ENCODE measurements at places on chromosomes 16 and 17.

DNA sequence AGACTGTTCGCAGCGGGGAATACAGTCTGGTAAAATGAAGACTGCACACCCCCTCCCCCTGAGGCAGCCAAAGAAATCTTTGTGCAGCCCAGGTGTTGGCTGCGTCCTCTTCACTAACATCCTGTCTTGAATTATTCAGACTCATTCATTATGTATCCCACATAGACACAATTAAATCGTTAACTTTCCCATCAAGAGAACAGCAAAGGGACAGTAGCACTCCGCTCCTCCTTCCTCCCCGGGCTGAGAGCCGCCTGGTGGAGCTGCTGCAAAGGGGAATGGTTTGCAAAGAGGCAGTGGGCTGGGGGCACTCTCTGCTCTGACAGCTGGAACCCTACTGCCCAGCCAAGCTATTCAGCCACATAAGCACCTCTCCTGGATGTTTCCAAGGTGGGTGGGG is 290.0 kb upstream of the SOX9 start:
- no peak for DNase-seq

GRCh38 chr16:80526418-80527061 is 14.3 kb upstream of the DYNLRB2 start:
- no peak for DNase-seq

DNA sequence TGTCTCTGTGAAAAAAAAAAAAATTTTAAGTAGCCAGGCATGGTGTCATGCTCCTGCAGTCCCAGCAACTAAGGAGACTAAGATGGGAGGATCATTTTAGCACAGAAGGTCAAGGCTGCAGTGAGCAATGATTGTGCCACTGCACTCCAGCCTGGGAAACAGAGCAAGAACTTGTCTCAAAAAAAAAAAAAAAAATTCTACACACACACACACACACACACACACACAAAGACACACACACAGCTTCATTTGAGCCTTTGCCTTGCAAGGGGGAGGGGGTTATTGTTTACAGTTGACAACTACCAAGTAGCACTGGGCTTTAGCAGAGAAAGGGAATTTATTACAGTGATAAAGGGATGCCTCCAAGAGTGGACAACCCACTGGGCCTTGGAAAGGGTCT is 4.9 kb upstream of the POLR3E start:
- DNase-seq = no peak

- no peak for DNase-seq
Measured at GRCh38 chr17:79513820-79514535, 96.9 kb downstream of the RBFOX3 start.

GRCh38 chr16:87677830-87678229 is 75.5 kb downstream of the JPH3 start:
- DNase-seq = no peak

GRCh38 chr17:35404360-35404759 is 27.9 kb downstream of the SLFN12 start:
- no peak for DNase-seq

DNA sequence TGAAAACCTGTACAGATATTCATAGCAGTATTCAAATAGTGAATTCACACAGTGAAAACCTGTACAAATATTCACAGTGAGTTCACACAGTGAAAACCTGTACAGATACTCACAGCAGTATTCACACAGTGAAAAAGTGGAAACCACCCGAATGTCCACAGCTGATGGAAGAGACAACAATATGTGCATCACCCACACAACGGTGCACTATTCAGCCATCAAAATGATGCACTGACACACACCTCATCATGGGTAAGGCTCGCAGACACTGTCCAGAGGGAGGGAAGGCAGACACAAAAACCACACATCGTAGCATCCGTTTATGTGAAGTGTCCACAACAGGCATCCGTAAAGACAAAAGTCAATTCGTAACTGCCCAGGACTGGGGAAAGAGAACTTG is 100.9 kb downstream of the VPS53 start:
- DNase-seq = no peak

- no peak for DNase-seq
Measured at GRCh38 chr16:56748826-56749225, 18.9 kb downstream of the NUP93 start.

DNA sequence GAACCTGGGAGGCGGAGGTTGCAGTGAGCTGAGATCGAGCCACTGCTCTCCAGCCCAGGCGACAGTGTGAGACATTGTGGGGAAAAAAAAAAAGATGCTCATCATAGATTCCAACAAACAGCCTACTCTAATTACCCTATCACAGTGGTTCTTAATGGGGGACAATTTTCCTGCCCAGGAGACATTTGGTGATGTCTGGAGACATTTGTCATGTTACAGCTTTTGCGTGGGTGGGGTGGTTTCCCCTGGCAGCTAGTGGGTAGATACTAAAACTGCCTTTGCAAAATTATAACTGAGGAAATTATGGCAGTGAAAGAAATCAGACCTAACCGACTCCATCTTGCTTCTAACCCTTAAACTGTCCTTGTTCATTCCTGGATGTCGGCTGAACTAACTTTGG is 92.5 kb upstream of the RBL2 start:
- no peak for DNase-seq

GRCh38 chr17:4771519-4772234 is at the start of gene TM4SF5:
Gene TM4SF5, plus strand, starts transcription at chr17:4771886. Its CDS starts 37 bp downstream, at chr17:4771923.
- no peak for DNase-seq

- no peak for DNase-seq
Measured at GRCh38 chr16:28931801-28932225, at the start of gene CD19. Gene CD19, plus strand, starts transcription at chr16:28931971. Its CDS starts 30 bp downstream, at chr16:28932001.

DNA sequence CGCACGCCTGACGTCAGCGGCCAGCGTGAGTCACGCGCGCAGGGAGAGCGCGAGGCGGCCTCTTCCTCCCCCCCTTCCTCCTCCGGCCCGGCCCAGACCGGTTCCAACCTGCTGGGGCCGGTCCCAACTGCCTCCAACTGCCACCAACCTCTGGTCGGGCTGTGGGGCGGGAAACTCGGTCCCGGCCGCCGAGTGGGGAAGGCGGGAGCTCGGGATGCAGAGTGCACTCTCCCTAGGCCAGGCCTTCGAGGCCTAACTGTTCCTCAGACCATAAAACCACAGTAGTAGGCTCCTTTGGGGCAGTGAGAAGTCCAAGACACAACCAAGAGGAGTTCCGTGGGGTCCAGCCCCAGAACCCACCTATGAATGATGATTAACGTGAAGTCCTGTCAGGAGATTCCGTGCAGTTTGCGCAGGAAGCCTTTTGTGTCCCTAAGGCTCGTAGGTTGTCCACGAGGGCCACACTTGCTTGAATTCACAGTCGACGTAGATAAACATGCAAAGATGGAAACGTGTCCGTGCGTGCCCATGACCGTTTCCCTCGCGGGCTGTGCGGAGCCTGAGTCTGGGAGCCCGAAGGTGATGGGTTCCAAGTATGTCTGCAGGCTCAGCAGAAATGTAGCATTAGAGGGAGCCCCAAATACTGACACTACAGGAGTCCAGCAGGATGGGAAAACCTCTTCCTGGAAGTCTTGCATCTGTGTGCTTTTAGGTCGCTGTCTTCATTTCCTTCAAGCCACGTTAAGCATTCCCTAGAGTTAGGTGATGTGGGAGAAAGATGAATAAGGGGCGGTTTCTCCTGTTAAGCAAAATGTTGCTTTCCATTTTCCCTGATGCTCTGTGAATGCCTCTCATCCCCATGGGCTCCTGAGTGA is 647 bp downstream of the UNK start:
- peak; percentile 92 for DNase-seq

GRCh38 chr16:1548727-1549126 is 15.3 kb downstream of the TMEM204 start:
- no peak for DNase-seq

GRCh38 chr17:50128441-50129352 is 1.3 kb downstream of the SAMD14 start:
- DNase-seq = no peak

- no peak for DNase-seq
Measured at GRCh38 chr16:31108794-31109558, 790 bp downstream of the BCKDK start.

GRCh38 chr16:1036166-1036565 is 36.4 kb upstream of the SSTR5 start:
- DNase-seq = no peak

DNA sequence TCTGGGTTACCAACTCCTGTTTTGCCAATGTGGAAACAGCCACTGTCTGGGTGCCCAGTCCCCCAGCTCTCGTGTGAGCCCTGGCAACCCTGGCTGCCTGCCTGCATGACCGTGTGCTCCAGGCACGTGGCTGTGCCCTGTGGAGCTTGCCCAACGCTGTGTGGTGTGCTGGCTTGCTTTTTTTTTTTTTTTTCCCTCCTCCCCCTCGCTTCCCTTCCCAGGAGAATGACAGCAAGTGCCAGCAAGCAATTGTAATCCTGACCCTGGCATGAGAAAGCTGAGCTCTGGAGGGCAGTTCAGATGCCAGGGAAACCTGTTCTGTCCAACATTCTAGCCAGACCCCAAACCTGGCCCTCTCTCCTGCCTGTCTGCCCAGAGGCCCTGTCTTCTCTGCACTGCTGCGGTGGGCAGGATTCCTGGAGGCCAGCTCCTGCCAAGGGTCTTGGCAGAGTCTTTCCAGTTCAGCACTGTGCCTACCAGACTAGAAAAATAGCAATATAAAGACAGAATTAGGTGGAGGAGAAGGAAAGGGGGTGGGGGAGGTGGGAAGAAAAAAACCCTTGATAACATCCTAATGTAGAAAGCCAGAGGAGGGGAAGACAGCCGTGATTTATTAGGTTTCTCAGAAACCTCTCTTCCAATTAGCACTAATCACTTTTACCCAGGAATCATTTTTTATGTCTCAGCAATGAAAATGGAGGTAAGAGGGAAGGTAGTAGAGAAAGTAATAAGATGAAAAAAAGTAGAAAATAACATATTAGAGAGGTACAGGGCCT is 9.0 kb downstream of the HLF start:
- no peak for DNase-seq

DNA sequence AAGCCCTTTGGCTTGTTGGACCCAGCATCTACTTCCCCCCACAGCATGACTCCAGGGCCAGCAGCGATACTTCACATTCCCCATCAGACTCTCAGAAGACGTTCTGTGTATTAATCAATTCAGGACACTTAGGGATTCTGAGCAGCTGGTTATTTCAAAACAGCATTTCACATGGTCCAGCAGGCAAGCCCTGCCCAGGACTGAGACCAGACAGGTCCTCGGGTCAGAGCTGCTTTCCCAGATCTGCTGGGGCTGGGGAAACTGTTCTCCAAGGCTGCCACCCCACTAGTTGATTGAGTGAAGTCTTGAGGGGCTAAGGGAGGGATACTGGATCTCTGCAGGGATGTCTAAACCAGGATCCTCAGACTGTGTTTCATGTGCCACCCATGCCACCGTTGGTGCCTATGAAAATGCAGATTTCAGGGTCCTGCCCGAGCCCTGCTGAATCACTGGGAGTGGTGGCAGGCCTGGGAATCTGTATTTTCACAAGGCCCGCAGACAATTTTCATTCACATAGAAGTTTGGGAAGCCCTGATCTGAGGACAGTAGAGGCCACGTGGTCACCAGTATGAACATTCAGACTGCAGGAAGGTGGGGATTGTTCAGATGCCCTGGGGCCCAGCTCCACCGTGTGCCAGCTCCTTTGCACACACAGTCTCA is 40.6 kb upstream of the CDH5 start:
- DNase-seq = no peak

DNA sequence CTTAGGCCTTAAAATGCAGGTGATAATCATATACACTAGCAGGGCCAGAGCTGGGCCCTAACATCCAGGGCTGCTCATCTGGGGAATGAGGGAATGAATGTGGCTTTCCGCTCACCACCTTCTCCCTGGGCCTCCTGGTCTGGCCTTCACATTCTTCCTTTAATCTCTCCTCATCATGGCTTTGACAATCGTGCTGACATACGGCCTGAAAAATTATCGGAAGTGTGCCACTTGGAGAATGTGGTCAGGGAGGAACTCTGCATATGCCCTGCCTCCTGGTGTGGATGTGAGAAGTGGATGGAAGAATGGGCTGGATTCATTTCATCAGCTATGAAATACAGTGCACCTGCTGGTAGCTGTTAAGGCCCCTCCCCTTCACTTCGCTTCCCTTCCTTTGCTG is 2.4 kb downstream of the WSCD1 start:
- DNase-seq = no peak

DNA sequence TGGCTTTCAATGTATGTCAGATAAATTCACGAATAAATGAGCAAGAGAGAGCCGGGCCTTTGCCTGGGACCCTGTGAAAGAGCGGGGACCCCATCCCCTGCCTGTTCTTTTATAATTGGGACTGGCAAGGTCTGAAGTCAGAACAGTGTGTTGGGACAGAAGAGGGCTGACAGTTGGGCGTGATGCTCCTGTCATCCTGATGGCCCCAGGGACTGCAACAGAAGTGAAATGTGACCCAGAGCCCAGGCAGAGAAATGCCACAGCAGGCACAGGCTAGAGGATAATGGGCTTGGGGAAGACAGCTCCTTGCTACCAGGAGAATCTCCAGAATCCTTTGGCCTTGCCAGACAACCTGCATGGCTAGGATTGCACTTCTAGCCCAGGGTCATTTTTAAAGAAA is 37.9 kb downstream of the GSG1L start:
- no peak for DNase-seq

GRCh38 chr17:64145375-64145750 is 15.4 kb upstream of the ERN1 start:
- DNase-seq = no peak

- no peak for DNase-seq
Measured at GRCh38 chr17:58976541-58976940, 130.1 kb downstream of the TRIM37 start.

DNA sequence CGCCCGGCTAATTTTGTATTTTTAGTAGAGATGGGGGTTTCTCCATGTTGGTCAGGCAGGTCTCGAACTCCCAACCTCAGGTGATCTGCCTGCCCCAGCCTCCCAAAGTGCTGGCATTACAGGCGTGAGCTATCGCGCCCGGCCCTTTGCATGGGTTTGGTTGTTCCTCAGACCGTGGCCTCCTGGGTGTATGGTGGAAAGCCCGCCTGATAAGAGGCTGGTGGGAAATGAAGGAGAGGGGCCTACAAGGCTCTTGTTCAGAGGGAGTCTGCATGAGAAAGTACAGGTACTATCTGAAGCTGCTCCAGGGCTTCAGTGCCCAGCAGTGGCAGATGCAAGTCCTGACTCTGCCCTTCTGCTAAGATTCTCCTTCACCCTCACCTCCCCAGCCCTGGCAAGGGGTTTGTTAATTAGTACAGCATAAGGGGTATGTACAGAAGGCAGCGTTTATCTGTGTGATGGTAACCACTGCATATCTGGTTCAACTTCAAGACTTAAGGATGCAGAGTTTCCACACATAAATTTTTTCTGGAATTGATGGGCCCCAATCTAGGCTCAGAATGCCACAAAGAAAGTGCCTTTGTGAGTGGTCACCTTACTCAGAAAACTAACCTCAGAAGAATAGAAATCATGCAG is 24.2 kb downstream of the GRB7 start:
- no peak for DNase-seq

GRCh38 chr16:74183601-74184360 is 112.8 kb upstream of the PSMD7 start:
- no peak for DNase-seq

- no peak for DNase-seq
Measured at GRCh38 chr17:65637786-65638185, 76.3 kb upstream of the AXIN2 start.

- DNase-seq = no peak
Measured at GRCh38 chr16:88491560-88492310, 38.7 kb downstream of the ZFPM1 start.

GRCh38 chr17:76011951-76012350 is 11.3 kb downstream of the CDK3 start:
- DNase-seq = no peak

Data from breast epithelium (tissue), 4 donors.